ENCODE measurements at places on chromosomes 11 and 22.

DNA sequence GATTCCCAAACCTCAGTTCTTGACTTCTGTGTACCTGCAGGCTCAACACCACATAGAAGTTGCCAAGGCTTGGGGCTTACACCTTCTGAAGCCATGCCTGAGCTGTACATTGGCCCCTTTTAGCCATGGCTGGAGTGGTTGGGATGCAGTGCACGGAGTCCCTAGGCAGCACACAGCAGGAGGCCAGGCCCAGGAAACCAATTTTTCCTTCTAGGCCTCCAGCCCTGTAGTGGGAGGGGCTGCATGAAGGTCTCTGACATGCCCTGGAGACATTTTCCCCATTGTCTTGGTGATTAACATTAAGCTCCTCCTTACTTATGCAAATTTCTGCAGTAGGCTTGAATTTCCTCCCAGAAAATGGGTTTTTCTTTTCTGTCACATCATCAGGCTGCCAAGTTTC, 94.6 kb downstream of the DEPDC5 start:
- no peak for DNase-seq

- DNase-seq, result no peak
Observed at GRCh38 chr11:114745150-114745671, 66.9 kb downstream of the NXPE2 start.

DNA sequence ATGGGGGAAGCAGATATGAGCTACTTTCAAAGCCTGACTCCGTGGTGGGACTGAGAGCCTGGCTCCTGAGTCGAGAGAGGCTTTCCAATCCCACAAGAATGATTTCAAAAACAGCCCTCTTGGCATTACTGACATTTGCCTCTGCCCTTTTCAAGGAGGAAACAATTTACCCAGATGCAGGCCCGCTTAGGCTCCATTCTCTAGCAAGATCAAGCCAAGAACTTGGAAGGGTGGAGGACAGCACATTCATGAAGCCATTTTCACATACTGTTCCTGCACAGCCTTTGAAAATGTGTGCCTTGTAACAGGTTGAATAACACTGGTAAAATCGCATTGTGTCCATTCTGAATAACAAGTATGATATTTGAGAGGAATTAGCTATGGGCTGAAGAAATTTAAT, 58.2 kb upstream of the EED start:
- no peak for DNase-seq

GRCh38 chr11:64358536-64358906, 441 bp upstream of the RPS6KA4 start:
- no peak for DNase-seq

- DNase-seq, result no peak
Observed at GRCh38 chr11:82883853-82884252, 16.4 kb downstream of the PRCP start.

DNA sequence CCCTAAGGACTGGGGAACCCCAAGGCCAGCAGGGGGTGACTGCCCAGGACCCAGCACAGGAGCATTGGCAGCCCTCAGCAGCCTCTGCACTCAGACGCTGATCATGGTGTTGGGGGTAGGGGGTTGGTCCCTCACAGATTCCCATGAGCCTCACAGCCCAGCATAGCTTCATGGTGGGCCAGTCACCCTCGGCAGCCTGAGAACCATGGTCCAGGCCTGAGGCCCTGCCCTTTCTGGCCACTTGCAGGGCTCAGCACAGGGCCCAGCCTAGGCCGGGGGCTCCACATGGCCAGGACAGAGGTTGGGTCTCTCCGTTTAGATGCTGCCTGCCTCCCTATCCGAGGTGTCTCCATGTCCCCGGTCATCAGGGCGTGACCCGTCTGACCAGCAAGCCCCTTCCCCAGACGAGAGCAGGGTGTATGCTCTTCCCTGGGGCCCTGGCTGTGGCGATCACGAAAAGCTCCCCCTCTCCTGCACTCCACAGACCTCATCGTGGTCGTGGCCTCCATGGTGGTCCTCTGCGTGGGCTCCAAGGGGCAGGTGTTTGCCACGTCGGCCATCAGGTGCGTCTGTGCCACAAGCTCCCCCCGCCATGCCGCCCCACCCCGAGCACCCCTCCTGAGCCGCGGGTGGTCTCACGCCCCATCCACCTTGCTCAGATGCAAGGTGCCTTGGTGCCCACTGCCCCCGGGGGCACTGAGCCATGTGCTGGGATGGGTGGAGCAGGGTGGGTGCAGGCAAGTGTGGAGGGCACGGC, 126.2 kb downstream of the KCNQ1 start:
- DNase-seq, result no peak

DNA sequence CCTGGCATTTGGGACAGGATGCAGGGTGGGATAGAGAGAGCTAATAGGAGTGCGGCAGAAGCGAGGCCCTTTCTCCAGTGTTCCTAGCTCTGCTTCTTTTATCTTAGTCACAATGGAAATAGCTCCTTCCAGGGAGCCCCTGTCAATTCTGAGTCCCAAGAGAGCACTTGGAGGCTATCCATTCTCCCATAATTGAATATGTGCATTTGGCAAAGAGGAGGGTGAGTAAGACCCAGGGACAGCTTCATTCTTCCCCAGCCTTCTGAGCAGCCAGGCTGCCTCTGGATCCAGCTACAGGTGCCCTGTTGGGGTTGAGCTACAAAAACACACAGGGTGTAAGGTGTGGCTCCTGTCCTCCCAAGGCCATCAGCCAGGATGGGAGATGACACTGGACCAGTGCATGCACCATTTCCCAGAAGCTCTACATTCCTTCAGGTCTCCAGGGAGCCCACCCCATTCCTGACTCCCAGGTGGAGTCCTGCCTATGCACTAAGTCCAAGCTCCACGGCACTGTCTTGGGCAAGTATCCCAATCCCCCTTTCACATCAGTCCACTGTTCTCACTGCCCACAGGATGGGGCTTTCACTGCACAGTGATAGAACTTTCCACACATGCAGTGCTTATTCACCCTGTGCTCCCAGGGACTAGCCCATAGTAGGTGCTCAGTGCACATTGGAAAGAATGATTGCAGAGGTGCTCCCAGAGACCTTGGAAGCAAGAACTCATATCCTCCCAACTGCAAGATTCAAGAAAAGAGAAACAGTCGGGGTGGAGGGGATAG, 6.2 kb downstream of the MS4A10 start:
- no peak for DNase-seq

DNA sequence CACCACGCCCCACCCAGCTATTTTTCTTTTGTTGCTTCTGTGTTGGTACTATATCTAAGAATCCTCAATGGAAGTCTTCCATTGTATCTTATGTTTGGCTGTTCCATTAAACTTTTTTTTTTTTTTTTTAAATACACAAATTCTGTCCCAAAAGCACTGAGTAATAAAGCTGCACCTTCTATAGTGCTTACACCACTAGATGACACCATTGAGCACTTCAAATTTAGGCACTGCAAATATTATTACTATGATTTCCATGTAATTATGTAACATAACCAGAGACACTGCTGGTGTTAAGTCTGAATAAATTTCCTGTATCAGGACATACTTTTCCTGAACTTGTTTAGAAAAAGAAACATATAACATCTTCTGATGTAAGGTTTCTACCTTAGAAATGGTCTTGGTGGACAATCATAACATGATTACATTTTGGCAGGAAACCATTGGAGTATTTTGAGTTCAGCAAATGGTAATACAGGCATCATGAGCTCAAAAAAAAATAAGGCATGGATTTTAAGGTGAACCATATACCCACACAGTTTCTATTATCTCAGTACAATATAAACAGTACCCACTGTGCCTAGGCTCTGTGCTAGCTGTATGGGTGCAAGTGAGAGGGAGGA, 110.5 kb downstream of the ATG16L2 start:
- DNase-seq, result no peak

DNA sequence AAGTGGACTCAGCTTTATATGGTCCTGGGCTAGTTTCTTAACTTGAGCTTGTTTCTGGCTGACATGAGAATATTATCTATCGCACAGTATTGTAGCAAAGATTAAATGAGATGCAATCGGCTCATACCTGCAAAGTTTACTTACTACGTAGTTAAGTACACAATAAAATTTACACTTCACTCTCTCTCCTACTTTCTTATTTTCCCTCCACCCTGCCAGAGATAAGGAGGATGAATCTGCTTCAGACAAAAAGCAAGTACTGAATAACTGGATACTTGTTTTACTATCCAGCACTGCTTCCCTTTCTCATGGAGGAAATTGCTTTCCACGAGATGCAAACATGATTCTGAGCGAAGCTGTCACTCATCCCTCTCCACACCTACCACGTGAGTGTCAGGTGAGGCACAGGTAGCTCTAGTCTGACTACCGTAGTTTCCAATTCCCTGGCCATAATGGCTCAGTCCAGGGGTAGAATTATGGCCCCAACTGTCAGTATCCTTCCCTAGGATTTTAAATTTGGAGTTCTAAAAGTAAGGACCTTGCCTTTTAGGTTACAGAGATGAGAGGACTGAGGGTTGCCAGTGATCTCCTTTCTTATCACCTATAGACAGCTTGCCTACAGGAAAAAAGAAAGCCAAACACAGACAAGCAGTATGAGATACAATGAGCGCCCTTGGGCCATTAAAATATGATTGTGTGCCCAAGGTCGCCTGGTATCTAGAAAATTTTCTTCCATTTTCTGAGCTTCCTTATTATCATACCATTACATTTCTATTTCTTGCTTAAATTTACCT, 39.8 kb downstream of the GAB2 start:
- DNase-seq, result no peak

DNA sequence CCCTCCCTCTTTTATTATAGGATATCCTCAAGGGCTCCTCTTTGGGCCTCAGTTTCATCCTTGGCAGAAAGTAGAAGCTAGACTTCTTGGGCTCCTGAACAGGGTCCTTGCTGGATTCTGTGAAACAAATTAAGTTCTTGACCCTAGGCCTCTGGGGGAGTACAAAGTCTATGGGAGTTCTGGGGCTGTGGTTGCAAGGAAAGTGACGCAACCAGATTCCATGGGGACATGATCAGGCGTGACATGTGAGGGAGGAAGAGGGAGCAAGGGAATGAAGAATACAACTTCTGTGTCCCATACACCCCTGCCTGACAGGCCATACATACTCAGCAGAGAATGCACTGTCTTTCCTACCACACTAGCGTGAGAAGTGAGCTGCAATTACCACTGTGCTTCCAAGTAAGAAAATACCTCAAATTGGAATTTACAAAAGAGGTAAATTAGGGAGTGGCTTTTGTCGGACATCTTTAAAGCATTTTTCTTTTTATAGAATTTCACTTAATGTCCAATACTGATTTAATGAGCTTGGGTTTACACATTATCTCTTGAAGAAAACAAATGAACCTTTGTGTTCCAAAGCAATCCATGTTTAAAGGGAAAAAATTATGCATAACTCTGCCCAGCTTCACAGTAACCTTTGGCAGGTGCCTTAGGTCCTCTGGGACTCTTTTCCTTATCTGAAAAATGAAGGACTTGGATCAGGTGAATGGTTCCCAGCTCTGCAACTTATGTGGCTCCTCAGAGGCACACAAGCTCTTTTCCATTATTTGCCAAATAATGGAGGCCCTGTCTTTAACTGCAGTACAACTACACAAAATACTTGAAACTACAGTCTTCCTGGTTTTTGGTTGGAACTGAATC, 38.9 kb downstream of the LIMK2 start:
- DNase-seq, result no peak

GRCh38 chr11:102802341-102802740, 4.4 kb upstream of the MMP1 start:
- no peak for DNase-seq
